ENCODE measurements at places on chromosomes 12 and 14.

DNA sequence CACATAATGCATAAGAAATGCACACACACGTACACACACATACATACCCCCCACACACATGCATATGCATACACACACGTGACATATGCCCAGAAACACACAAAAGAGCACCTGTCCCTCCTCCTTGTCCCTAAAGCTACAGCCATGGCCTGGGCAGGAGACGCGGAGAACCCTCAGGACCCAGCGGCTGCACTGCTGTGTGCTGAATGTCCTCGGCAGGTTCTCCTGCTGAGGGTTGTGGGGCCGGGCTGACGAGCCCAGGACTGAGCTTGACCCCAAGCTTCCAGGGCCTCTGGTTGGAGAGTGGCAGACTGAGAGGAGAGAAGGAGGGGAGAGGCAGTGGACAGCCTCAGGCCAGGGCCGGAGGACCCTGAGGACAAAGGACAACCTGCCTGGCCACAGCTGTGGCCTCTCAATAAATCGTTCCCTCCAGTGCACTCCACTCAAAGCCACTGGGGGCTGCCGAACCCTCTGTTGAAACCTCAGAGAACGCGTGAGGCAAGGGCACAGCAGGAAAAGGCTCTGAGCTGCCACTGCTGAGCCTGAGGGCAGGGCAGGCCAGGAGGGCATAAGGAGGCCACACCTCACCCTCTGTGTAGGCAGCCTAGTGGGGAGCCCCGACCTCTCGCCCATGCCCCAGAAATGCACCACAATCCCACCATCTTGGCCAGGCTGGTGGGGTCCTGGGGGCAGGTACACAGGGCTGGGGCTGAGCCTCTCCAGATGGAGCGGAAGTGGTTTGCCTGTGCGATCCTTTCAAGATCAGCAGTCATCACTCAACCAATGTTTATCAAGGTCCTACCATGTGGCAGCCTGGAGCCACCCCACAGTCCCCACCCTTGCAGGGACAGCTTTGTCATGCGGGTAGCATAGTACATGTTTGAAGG is 3.1 kb downstream of the CACNA2D4 start:
- no peak for DNase-seq

DNA sequence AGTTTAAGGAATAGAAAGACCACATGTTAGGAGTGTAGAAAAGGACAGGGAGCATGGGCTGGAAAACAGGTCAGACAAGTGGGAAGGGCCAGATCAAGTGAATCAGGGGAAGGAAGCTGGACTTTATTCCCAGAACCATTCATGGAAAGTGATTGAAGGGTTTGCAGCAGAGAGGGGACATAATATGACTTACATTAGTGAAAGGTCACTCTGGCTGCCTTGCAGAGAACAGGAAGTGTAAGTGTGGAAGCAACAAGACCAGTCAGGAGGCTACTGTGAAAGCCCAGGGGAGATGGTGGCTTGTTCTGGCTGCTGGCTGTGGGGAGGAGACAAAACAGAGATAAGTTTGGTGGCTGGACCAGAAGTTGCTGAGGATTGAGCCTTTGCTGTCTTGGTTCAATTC is 69.1 kb downstream of the VCPKMT start:
- DNase-seq: no peak

GRCh38 chr12:19239616-19240234 is 110.2 kb downstream of the PLEKHA5 start:
- no peak for DNase-seq

- DNase-seq: no peak
Observed at GRCh38 chr12:1830981-1831963, 10.9 kb downstream of the LRTM2 start.

DNA sequence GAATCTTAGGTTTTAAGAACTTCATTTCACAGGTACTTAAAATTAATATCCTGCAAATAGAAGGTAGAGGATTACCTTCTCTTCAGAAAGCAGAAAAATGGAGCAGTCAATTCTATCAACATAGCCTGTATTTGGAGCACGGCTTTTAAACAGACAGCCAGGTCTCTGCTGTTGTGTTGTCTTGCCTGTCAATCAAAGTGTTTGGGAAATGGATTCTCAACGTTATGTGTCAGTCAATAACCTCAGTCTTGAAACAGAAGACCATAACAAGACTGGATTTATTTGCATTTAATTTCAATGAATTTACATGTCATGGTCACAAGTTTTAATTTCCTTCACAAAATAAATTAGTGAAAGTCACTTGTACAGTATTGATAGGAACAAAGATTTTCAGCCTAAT is 51.9 kb upstream of the KRR1 start:
- no peak for DNase-seq

GRCh38 chr12:48489012-48489411 is 6.7 kb downstream of the C12orf54 start:
- DNase-seq: no peak

DNA sequence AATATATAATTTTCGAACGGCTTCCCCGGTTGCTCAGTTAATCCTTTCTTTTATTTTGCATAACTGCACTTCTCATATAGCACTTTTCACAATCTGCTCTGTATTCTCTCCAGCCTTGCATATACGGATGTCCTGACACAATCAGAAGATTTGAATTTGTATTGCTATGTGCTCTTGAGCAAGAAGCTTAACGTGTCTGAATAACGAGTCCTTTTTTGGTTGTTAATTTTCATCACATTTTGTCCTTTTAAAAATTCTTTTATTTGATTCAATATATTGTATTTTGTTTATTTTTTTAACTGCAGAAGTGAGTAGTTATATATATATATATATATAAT is 17.6 kb downstream of the A2M start:
- DNase-seq: no peak

- DNase-seq: no peak
Observed at GRCh38 chr14:61102549-61103466, 121.8 kb downstream of the SLC38A6 start.

- no peak for DNase-seq
Observed at GRCh38 chr14:72665259-72665658, 228.6 kb downstream of the DPF3 start.

DNA sequence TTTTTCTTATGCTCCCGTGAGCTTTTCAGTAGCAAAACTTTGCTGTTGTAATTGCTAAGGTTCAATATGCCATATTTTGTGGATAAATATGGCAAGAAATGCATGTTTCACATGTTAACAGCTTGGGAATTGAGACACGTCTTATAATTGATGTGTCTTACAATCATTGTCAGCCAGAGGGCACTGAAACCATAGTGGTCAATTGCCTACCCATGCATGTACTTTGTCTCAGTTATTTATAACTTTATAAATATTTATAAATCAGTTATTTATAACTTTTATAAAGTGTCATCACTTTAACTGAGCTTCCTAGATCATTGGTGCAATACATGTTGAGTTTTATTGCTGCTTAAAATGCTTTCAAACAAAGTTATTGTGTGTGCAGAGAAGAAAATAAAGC is 82.0 kb downstream of the CATSPERB start:
- no peak for DNase-seq
